ENCODE measurements at places on chromosomes 6 and 20.

- no peak for DNase-seq
Observed at GRCh38 chr6:145689529-145689928, 45.8 kb downstream of the EPM2A start.

DNA sequence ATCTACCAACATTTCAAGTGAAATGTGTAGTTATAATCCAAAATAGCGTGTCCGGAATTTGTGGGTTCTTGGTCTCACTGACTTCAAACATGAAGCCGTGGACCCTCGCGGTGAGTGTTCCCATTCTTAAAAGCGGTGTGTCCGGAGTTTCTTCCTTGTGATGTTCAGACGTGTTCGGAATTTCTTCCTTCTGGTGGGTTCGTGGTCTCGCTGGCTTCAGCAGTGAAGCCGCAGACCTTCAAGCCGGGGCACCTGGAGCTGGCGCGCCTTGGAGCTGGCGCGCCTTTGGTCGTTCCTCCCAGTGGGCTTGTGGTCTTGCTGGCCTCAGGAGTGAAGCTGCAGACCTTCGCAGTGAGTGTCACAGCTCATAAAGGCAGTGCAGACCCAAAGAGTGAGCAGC lies 291.5 kb upstream of the EYS start:
- DNase-seq: no peak

GRCh38 chr6:150711584-150712504 lies 112.2 kb downstream of the PLEKHG1 start:
- DNase-seq: no peak

GRCh38 chr6:14724549-14724948 lies 521.3 kb upstream of the JARID2 start:
- DNase-seq: no peak
